ENCODE measurements at places on chromosomes 6 and 20. TPM values are rescaled to one million over a fixed set of nuclear protein-coding genes. Genes with fewer than 3 reads are reported as not detected.

- peak; percentile 10 for DNase-seq
Measured at GRCh38 chr20:973785-974194, 28.3 kb downstream of the RSPO4 start.

DNA sequence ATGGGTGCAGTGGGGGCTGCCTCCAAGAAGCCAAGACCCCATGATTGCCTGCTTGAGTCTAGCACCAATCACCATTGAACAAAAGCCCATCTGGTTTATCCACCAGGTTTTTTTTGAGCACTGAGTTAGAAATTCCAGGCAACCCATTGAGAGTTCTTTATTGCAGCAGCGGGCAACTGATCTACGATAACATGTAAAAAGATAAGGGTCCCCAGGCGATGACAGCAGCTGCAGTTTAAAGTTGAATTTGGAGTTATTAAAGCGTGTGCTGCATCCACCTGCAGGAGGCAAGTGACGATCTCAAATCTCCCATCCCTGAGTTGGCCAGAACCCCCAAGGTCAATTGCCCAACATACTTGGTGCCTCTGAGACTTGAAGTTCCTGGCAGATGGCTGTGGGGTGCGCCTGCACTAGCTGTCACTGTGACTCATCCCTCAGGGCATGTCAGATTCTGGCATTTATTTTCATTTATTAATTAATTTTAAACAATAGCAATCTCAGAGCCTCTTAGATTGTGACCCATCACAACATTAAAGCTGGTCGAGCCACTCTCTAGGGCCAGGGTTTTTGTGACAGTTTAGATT lies 290.4 kb upstream of the SULF2 start:
- no peak for DNase-seq

DNA sequence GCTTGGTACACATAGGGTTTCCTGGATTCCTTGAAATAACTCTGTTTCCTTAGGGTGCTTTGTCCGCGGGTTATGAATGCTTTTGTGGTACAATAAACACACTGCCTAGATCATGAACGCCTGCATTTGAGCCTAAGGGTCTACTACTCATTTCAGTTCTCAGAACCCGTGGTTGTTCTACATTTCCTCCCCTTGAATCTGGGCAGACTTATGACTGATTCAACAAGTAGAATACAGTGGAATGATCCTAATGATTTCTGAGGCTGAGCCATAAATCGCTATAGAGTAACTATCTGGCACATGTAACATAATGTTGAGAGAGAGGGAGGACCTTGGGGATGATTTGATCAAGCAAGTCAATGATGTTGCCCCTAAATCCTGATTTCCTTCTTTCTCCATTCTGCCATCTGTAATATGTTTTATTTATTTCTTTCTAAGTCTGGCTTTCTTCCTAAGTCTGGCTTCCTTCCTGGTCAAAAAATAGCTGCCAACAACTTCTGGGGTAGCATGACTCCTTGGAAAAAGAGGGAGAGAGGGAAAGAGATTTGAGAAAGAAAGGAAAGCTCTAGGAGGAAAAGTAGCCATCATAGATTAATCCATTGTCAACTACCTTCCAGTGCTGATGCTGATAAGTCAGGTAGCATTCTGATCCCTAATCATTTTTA lies 23.0 kb downstream of the ABRACL start:
- no peak for DNase-seq

DNA sequence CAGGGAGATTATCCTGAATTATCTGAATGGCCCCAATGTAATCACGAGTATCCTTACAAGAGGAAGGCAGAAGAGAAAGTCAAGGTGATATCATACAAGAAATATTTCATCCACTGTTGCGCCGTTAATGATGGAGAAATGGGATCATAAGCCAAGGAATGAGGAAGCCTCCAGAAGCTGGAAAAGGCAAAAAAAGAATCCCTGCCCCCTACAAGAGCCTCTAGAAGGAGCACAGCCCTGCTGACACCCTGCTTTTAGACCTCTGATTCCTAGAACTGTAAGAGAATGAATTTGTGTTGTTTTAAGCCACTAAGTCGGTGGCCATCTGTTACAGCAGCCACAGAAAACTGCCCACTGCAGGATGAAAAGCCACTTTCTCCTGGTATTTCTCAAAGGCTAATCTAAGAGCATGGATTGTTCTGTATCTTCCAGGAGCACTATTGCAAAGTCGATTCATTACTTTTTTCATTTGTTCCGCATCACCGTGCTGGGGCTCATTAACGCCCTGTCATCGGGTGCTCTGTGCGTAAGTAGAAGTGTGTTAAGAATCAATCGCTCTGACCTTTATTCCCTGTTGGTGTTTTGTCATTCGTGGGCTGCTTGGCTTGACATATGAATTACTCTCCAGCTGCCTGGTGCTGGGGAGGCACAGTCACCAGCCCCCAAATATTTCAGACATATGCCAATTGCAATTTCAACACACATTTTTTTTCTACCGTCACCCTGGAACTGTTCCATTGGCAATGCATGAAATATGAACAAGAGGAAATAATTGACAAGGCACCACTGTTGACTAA lies 117.0 kb downstream of the PCSK2 start:
- DNase-seq = no peak

Gene APOBEC2
- not detected for polyA plus RNA-seq

DNA sequence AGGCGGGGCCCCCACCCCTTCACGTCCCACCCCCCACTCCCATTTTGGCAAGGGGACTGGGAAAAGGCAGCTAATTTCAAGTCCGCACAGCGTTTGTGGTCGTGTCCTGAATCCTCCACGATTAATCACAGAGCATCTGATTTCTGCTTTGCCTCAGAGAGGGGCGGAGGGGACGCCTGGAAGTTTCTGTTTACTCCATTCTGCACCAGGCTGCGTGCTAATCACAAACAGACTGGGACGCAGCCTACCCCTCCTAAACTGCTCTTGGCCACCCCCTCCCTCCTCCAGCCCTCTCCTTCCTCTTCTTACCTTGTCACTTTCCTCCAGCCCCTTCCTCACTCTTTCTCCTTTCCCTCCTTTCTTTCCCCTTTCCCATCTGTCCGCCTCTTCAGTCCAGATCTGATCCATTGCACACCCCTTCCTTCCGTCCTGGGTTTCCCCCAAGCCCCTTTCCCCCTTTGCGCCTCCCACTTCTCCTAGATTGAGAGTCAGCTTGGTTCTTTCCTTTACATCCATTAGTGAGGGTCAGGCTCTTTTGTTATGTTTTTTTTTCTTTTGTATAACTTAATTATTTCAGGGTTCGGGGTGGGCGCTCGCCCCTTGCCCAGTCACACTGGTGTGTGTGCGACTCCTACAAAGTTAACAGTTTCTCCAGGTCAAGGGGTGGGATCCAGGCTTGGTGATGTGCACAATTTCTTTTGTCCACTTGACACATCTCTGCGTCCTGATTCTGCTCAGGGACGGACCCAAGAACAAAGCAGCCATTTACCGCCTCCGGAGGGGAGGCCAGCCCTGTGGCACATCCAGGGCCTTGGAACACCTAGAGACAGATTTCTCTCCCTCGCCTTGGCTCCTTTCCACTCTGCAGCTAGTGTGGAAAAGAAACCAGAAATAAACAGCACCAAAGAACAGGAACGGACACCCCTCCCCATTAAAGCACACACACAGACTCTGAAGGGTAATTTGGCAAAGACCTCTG lies 520 bp upstream of the RIPOR3 start:
- DNase-seq = peak; percentile 69

Measured in IMR-90 (cell line).